ENCODE measurements at places on chromosomes 2 and 18.

GRCh38 chr2:240713928-240714746 lies 22.5 kb downstream of the AQP12A start:
- no peak for DNase-seq

- DNase-seq: no peak
These were observed 57.2 kb downstream of the REEP1 start for GRCh38 chr2:86280191-86280667.

DNA sequence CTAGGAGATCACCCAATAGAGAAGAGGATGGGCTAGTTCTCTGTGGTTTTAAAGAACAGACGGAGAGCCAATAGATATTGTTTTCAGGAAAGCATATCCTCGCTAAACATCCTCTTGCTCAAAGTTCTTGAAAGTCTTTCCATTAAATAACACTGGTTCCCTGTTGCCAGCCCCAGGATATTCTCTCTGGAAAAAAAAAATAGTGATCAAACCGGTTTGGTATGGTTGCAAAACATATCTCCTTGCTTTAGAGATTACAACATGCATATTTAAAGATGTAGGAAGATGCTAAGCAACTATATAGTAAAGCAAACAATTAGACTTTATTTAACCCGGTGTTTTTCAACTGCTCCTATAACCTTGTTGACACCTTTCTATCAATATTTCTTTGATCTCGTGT lies 211.4 kb downstream of the CMPK2 start:
- no peak for DNase-seq

GRCh38 chr2:110903548-110903947 lies 171.2 kb downstream of the ACOXL start:
- DNase-seq: no peak

DNA sequence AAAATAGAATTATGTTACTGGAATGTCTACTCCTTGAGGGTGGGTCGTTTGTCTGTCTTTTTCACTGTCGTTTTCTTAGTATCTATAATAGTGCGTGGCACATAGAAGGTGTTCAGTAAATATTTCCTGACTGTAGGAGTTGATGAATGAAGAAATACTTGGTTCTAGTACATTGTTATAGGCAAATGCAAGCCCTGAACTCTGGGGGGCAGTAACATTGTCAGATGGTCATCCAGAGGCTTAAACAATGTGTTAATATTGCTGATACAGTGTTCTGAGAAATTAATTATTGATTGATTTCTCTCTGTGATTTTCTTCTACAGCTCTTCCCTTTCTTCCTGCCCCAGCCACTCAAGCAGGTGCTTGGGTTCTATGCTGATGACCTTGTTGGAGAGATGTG lies 24.4 kb upstream of the THOC1 start:
- DNase-seq: no peak

GRCh38 chr2:223923976-223924375 lies 21.2 kb downstream of the WDFY1 start:
- DNase-seq: no peak

DNA sequence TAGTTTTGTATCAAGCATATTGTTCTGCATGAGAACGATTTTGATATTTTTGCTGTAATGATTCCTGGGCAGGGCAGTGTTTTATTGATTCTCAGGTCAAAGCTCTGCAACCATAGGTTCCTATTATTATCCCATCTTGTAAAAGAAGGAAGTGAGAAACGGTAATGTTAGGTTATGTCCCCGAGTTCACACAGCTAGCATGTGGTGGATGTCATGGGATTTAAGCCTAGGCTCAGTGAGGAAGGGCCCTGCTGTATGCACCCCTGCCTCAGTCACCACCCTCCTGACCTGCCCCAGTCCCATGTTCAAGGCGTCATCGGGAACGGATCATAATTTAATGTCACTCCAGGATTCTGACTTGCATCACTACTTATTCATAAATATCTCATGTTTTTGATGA lies 10.7 kb downstream of the ACP1 start:
- DNase-seq: no peak

GRCh38 chr2:168962636-168963035 lies 61.5 kb downstream of the G6PC2 start:
- DNase-seq: no peak

DNA sequence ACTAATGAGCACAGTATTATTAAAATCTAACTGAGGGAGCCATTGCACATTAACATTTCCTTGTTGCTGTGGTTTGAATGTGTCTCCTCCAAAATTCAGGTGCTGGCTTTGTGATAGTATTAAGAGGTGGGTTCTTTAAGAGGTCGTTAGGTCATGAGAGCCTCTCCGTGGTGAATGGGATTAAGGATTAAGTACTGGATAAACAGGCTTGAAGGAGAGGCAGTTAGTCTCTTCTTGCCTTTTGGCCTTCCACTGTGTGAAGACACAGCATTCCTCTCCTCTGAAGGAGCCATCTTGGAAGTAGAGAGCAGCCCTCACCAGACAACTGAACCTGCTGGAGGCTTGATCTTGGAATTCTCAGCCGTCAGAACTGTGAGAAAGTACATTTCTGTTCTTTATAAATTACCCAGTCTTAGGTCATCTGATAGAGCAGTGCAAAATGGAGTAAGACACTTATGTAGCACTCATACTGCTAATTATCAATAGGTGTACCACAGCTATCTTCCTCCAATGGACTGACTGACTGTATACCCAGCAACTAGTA lies 182.7 kb downstream of the MYO3B start:
- DNase-seq: no peak

DNA sequence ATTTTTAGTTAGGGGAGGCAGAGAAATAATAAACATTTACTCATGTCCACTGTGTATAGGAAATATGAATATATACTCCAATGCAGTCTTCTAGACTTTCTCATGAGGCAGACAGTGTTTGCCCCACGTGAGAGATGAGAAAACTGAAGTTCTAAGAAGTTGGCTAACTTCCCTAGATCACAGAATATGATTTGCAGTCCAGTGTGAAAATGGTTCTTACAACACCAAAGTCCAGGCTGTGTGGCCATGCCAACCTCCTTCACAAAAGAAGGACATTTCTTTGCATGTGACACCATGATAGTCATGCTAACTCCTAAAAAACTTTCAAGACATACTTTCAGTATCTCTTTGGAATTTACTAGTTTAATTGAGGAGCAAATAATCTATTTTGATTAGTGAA lies 143.7 kb downstream of the IRS1 start:
- no peak for DNase-seq

GRCh38 chr18:22463076-22463475 lies 45.4 kb upstream of the CTAGE1 start:
- no peak for DNase-seq

DNA sequence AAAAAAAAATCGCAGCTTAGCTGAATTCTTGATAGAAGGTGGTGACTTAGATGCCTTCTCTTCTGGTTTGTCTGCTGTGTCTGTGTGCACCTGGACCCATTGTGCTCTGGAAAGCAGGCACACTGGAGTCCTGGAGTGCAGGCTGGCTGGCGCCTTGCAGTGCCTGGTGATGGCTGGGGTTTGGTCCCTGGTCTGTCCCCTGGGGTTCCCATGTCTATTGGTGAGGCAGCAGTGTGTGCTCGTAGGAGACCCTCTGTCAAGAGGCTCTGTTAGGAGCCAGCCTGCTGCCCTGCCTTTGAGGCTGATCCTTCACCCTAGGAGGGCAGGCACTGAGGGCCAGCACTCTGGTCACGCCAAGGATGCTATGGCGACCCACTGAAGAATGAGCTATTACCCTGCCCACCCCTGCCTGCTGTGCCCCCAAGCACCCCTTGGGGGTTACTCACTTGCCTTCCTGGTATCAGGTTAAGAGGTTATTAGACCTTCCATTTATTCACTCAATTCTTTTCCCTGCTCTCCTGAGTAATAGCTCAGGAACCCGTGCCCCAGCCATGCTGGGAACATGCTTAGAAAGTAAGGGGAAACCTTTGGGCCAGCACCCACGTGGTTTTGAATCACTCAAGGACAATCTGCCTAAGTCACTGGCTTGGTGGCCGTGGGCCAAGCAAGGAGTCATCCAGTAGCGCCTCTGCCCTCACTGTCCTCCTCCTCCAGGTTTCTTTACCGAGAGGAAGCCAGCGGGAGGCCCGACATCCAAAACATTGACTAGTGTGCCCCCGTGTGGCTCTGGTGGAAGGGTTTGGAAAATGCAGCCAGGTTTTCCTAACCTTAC lies 284.5 kb downstream of the PRKCE start:
- DNase-seq: no peak
